ENCODE measurements at places on chromosomes 5 and 9.

- DNase-seq = no peak
These were observed 411 bp upstream of the MAT2B start for GRCh38 chr5:163505049-163505367.

DNA sequence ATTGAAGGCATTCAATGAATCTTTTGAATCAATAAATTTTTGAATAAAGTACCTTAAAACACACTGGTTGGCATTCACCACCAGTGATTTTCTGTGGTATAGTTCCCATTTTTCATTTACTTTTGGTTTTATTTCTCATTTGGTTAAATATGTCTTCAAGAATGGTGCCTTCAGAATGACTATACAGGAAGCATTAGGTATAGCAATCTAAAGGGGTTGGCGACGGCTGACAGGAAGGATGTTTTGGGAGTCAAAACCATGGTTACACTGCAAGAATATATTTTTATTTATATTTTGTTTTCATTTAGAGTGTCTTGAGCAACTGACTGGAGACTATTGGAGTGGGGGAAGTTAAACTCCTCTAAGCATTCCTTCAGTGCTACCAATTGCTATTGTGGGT is 235.7 kb downstream of the HTR1A start:
- DNase-seq = no peak

DNA sequence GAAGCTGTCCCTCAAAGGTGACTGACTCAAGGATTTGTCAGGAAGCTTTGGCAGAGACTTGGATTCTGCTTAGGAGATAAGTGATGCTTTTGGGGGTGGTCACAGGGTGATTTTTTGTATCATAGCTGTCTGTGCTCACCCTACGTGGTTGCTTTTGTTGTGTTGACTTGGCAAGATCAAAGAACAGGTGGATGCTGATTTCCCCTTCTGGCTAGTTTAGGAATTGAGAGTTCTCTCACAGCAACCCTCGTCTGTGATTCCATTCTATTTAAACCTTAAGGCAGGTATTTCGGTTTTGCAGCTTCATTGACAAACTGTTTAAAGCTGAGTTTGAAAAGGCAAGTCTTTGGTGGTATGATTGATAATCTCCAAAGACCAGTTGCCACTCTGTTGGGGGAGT is 27.2 kb downstream of the ARHGAP26 start:
- DNase-seq = no peak

GRCh38 chr9:18063856-18064390 is 410.0 kb upstream of the ADAMTSL1 start:
- no peak for DNase-seq

GRCh38 chr9:121912812-121913627 is 180.1 kb downstream of the TTLL11 start:
- DNase-seq = no peak

DNA sequence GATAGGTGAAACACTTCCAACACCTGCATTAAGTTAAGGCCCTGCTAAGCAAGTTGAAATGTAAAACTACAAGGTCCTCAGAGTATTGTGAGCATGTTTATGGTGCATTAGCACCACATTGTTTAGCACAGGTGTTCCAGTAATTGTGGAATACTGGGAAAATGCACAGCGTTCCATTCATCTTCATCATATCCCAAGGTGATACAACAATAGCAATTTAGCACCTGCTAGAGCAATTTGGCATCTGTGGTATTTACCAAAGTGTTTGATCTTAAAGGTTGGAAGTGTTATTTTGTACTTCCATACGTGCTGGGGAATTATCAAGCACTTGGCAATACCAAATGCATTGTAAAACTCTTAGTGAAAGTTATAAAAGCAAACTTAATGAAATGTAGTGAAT is 266.8 kb downstream of the CYLC2 start:
- DNase-seq = no peak

- no peak for DNase-seq
These were observed 43.3 kb upstream of the ZNF622 start for GRCh38 chr5:16508730-16509531.

DNA sequence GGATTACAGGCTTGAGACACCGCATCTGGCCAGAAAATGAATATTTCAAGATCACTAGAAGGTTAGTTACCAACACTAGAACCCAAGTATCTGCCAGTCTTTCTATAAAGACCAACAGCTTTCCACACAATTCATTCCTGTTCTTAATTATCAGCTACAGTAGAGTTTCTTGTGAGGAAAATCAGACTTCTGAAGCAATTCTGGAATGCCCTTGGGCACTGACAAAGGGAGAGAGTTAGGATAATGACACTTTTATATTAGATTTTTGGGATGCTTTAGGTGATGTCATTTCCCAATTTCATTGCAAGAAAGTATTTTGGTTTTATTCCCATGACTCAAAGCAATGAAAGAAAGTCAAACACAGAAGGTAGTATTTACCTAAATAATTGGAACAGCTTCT is 497.0 kb upstream of the TUSC1 start:
- DNase-seq = no peak

DNA sequence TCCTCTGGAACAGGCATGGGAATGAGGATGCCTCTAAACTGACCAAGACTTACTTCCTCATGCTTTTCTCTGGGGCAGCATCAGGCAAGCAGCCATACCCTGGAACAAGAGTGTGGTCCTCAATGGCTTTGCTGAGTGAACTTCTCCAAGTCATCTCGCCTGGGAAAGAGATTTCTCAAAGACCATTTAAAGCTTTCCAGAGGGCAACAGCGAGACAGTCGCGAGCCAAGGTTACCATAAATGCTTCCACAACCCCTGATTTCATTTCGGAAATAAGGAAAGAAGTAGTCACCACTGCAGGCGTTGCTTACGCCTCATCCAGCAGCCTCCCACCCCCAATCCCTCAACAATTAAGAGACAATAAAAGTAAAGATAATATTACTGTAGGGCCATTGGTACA is 1.1 kb upstream of the SNCAIP start:
- no peak for DNase-seq

- DNase-seq = no peak
These were observed 85.0 kb upstream of the SSBP2 start for GRCh38 chr5:81835814-81836367.

DNA sequence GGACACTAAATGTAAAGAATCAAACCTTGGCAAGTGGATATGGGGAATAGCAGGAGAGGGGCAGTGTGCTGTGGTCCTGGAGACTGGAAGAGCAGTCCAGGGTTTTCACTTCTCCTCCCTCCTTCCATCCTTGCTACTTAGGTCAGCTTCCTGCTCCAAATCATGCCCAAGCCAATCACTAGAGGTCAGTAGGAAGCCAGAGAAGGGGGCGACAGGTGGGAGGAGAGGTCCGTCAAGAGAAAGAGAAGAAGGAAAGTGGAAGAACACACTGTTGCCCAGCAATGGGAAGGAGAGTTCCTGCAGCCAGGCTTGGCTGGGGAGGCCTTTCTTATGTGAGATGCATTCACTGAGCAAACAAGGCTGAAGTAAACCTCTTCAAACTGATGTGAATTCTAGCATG is 289.6 kb downstream of the DTWD2 start:
- no peak for DNase-seq

Measured in activated naive CD4-positive, alpha-beta T cell treated with Interleukin-2 at 50 U/mL for 16 hours (primary cell).